ENCODE measurements at places on chromosomes 2 and 18. TPM values are rescaled to one million over a fixed set of nuclear protein-coding genes. Genes with fewer than 3 reads are reported as not detected.

DNA sequence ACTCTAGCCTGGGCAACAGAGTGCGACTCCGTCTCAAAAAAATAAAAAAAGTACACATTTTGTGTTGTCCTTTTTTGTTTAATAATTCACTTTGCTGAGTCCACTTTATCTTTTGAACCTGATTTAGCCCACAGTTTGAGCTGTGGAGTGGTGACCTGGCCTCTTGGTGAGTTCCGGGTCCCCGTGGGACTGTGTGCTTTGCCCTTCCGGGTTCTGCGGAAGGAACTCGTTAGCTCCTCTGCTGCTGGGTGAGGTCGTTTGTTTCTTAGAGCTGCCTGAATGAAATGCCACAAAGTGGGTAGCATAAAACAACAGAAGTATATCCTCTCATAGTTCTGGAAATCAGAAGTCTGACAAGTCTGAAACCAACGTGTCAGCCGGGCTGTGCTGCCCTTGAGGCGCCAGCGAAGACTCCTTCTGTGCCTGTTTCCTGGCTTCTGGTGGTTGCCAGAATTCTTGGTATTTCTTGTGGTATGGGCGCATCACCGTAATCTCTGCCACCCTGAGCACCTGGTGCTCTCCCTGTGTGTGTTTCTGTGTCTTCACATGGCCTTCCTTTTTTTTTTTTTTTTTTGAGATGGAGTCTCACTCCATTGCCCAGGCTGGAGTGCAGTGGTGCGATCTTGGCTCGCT lies 3.5 kb downstream of the EFHD1 start:
- no peak for DNase-seq

The HADHB gene
- 109 TPM for polyA plus RNA-seq

The SFTPB gene
- 0.23 TPM for polyA plus RNA-seq

The C2orf80 gene
- polyA plus RNA-seq, result not detected

DNA sequence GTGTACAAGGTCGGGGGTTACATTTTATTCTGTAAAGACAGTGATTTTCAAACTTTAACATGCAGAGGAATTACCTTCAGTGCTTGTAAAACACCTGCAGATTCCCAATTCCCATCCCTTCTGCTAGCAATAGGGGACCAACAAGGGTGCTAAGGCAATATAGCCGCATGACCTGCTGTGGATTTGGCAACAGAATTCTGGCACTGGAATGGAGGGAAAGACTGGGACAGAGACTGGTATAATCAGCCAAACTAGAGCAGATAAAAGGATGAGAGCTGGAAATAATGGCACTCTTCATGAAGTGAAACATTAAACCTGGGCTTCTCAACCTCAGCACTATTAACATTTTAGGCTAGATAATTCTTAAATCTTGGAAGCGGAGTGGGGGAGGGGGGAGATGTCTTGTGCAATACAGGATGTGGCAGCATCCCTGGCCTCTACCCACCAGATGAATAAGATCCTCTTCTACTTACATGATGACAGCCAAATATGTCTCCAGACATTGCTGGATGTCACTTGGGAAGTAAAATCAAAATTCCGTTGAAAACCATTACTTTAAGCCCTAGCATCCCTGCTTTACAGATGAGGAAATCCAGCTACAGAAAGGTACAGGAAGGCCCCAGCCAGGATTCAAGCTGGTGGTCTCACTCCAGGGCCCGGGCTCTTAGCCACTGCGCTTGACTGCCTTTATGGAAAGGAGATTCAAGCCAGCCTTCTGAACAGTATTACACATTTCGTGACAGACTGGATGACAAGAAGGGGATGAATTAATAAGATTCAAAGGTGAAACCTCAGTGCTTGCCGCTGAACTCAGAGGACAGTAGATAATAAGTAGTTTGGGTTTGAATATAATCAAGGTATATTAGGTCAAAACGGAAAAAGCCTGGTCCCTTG lies 1.7 kb downstream of the EVA1A start:
- no peak for DNase-seq

The IL36G gene
- polyA plus RNA-seq, result 0.50 TPM

The PSMA8 gene
- not detected for polyA plus RNA-seq

GRCh38 chr2:95049961-95050360 lies 24.5 kb downstream of the MAL start:
- no peak for DNase-seq

- no peak for DNase-seq
These were observed 49.1 kb downstream of the DLGAP1 start for GRCh38 chr18:4405965-4406364.

The BOLL gene
- 4.5 TPM for polyA plus RNA-seq

The CNTNAP5 gene
- polyA plus RNA-seq, result 0.35 TPM

DNA sequence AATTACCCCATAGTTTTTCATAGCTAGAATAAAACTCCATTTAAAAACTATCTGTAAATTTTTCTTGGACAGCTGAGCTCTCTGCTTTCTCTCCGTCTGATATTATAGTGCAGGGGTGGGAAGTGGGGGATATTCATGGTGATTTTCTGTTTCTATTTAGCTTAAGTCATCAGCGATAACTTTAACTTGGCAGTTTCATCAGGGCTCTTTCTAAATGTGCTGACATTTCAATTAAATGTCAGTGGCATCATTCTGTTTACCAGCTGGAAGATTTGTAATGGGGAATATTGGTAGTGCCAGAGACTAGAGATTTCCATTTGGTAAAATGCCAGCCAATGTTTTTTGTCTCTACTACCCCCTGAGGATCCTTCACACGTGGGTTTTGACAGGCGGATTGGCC lies 53.5 kb upstream of the CAPN13 start:
- DNase-seq, result no peak

The VIL1 gene
- not detected for polyA plus RNA-seq

DNA sequence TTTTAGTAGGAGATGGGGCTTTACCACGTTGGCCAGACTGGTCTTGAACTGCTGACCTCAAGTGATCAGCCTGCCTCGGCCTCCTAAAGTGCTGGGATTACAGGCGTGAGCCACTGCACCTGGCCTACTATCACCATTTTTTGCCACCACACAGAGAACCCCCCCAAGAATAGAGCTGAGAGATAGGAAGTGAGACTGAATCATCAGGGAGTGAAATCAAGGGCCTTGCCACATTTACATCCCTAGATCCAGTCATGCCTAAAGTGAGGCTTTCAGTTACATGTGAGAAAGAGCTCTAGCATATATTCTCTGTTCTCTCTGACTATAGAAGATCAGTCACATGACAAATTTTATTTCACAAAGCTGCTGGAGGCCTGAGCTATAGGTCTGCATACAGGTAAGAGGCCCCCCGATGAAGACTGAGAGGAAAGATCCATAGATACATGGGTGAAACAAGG lies 28.0 kb upstream of the KCMF1 start:
- DNase-seq, result no peak

GRCh38 chr18:78603102-78603983 lies 376.3 kb upstream of the SALL3 start:
- no peak for DNase-seq

The AGFG1 gene
- polyA plus RNA-seq, result 56.1 TPM

DNA sequence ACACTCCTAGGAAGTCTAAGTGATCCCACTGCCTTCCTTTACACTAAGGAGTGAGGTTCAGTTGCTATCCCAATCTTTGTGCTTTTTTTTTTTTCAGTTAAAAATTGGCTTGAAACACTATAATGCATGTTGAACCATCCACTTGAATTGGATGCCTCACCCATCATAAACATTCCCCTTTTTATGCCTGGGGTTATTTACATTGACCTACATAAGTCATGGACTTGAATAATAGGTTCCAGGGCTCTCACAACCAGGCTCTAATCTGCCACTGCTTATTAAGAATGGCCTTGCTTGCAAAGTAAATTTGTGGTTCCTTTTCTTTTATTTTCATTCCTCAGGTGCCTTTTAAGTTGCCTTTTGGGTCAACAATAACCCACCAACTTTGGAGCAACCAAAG lies 236.1 kb upstream of the MEIS1 start:
- no peak for DNase-seq
